ENCODE measurements at places on chromosomes 16 and 17.

DNA sequence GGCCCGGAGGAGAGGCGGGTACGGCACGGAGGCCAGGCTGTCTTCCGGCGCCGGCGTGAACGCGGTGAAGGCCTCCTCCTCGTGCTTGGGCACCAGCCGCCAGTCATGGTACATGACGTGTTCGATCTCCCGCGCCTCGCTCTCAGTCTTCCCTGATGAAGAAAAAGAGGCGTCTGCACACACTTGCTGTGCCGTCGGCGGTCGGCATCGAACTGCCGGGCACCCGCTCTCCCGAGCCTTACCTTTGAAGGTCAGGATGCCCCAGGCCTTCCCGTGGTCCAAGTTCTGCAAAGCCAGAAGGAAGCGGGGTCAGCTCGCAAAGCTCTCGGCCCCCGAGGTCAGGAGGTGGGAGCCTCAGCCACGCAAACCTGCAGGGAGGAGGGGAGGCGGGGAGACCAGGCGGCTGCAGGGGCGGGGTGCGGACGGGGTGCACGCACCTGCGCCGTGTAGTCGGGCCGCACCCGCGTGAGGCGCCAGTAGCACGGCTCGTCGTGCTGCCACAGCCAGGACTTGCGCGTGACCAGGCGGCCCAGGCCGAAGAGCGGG is at the start of gene EME2:
Gene EME2, plus strand, starts transcription at position 449 of the 546 bp plus-strand sequence. CDS start 418 bp downstream, outside the sequence.
- DNase-seq: peak; percentile 55

GRCh38 chr16:58377932-58378331 is 14.3 kb upstream of the GINS3 start:
- no peak for DNase-seq

GRCh38 chr16:13939821-13940220 is 19.9 kb downstream of the ERCC4 start:
- DNase-seq: no peak

- DNase-seq: peak; percentile 39
These were observed 2.8 kb downstream of the USP22 start for GRCh38 chr17:21039839-21040575.
